ENCODE measurements at places on chromosomes 2 and 18. TPM values are rescaled to one million over a fixed set of nuclear protein-coding genes. Genes with fewer than 3 reads are reported as not detected.

Gene NAT8
- total RNA-seq = not detected

GRCh38 chr2:240449764-240450531, 14.5 kb downstream of the GPC1 start:
- no peak for DNase-seq

GRCh38 chr2:10140841-10141610, 18.5 kb downstream of the RRM2 start:
- no peak for DNase-seq

- DNase-seq = no peak
Measured at GRCh38 chr2:37561615-37562569, 109.5 kb downstream of the CDC42EP3 start.

DNA sequence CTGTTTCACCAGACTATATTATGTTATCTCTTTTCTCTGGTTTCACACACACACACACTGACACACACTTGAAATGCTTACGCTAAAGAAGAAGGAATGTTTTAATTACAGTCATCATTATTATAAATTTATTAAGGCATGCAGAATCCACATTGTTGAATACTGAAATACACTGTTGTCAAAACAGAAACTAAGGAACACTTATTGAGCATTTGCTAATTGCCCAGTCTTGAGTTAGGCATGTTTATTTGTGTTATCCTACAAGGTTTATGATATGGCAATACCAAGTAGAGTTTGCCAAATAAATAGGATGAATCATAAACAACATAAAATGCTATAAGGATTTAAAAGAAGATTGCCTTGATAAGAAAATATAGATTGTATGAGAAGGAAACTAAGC, 917.0 kb upstream of the PIK3C3 start:
- DNase-seq = no peak

GRCh38 chr18:3799515-3799914, 349.5 kb downstream of the TGIF1 start:
- DNase-seq = no peak

Gene METTL4
- total RNA-seq = 18.4 TPM

DNA sequence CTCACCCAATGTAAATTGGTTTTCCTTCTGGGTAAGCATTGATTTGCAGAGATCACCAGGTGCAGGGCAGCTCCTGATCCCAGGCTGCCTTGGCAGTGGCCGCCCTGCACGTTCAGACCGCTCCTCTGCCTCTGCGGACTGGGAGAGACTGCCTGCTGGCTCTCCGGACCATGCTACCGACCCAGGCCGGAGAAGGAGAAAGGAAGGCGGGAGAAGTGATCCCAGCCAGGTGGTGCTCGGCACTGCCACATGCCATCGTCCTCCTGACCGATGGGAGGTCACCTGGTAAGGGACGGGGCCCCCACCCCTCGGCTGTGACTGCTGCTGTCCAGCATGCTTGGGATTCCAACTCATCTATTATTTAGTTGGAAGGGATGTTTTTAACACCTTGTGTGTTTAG, 108.1 kb upstream of the POU3F3 start:
- no peak for DNase-seq

DNA sequence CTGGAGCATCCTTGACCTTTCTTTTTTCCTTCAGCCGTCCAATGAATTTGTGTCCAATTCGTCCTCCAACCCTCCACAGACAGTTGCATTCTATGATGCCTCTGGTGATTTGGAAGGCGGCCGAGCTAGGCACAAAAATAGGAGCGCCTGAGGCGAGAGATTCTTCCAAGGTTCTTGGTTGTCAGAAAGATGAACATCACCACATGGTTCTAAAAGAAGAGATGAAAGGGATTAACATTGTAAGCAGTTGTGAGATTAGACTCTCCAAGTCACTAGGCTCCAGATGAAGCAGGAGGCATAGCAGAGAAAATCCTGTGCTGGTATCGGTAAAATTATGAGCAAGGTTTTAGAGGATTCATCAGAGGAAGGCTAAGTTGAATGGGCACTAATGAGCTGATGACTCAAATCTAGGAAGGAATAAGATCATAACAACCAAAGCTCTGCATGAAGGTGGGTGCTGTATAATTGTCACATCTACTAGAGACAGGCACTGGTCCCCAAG, 75.4 kb upstream of the MAP4K3 start:
- peak; percentile 13 for DNase-seq

GRCh38 chr18:44556296-44556695, 124.4 kb upstream of the SETBP1 start:
- DNase-seq = no peak

Gene PLEK
- total RNA-seq = 2.7 TPM

Gene TSPYL6
- total RNA-seq = 0.18 TPM

Gene EFHD1
- 1.00 TPM for total RNA-seq

- DNase-seq = no peak
Measured at GRCh38 chr2:174752403-174753037, 11.8 kb downstream of the CHRNA1 start.

DNA sequence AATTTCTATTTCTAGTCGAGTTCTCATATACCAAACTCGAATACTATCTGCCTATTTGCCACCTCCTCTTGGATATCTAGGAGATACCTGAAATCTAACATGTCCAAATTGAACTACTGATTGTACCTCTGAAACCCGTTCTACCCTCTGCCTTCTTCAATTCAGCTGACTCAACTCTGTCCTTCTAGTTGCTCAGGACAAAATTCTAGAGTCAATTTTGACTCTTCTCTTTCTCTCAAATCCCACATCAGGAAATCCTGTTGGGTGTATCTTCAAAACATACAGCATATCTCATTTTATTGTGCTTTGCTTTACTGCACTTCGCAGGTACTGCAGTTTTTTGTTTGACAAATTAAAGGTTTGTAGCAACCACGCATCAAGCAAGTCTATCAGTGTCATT, 137.8 kb downstream of the ZAP70 start:
- no peak for DNase-seq

Gene RNF125
- total RNA-seq = 2.5 TPM

DNA sequence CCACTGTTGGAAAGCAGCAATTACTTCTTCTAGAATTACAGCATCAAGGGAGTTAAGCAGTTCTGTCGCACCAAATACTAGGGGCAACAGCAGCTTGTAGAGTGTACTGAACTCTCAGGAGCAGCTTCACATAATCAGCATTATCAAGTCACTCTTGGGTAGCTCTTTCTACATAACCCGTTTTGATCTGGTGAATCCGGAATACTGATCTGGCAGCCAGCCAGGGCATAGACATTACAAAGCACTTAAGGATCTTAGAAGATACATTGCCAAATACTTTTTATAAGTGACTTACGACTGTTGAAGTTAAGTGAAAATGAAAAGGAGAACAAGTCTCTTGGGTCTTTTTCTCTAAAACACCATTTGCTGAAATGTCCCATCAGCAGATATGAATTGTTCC, 73.2 kb upstream of the NETO1 start:
- DNase-seq = no peak

Gene ABI2
- 105 TPM for total RNA-seq

DNA sequence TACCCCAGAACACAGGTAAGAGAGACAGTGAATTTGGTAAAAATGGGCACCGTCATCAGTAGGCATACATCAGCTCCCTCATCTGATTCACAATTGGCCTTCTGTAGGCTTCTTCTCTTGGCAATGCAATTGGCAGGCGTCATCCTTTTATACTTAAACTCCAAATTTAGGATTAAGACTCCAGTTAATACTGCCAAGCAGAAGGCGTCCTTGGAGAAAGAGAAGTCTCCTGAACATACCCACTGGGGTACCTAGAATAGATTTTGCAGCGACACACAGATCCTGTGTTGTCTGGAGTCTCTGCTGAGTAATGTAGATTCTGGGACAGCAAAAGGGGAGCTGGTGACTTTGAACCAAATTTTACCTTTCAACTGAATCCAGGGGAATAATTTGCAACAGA, 592 bp upstream of the METAP1D start:
- DNase-seq = peak; percentile 31

DNA sequence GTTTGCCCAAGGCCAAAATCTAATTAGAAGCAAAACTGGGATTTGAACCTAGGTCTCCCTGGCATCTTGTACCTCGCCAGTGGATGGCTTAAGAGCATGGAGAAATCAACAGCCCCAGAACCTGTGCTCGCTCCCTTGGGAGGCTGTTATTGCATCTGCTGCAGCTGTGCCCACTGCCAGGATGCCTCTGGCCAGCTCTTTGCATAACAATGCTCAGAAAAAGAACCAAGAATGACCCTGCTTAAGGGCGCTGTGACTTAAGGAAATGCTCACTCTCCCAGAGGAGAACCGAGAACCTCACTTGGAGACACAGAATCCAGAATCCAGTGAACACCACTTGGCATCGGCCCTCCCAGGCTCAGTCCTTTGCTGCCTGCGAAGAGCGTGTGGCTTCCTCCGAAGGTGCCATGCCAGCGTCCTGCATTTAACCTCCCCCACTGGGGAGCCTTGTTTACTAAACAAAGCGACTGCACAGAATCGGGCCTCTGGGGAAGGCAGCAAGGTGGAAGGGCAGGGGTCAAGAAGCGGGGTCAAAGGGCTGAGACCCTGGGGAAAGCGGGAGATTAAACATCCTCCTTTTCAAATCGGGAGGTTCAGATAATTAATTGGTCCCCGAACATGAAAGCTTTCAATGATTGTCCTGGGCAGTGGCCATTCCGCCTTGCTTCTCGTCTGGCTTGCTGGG, 71.0 kb upstream of the BOD1L2 start:
- no peak for DNase-seq

- DNase-seq = no peak
Measured at GRCh38 chr2:144357623-144358373, 162.1 kb downstream of the ZEB2 start.

GRCh38 chr18:49178736-49179135, 228.0 kb upstream of the SMAD7 start:
- DNase-seq = peak; percentile 38

GRCh38 chr2:42757981-42758740, 5.8 kb downstream of the OXER1 start:
- DNase-seq = no peak

DNA sequence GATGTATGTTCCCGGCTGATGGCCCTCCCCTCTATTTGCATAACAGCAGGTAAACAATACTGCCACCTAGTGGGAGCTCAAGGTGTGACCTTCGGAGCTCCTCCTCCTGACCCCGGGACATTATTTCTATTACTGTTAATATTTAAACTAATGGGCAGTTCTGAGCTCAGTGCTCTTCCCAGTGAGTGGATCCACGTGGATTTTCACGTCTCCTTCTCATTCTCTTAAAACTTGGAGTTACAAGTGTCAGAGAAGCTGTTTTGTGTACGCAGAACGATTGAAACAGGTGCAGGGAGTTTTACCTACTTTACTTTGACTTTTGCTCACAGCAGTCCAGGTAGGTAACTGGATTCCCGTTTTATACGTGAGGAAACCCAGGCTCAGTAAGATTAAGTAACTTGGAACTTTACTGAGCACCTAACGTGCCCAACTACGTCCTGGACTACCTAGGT, 127.3 kb downstream of the PRKCE start:
- DNase-seq = peak; percentile 72

Gene RHBDD1
- total RNA-seq = 70.5 TPM

- peak; percentile 5 for DNase-seq
Measured at GRCh38 chr2:237269138-237269875, 144.7 kb downstream of the COL6A3 start.

Gene SOX11
- 146 TPM for total RNA-seq

Gene PRKAG3
- total RNA-seq = not detected

Gene ACOXL
- 0.18 TPM for total RNA-seq

Gene SEMA4C
- 51.0 TPM for total RNA-seq

- no peak for DNase-seq
Measured at GRCh38 chr2:233234264-233234663, 17.2 kb upstream of the ATG16L1 start.

DNA sequence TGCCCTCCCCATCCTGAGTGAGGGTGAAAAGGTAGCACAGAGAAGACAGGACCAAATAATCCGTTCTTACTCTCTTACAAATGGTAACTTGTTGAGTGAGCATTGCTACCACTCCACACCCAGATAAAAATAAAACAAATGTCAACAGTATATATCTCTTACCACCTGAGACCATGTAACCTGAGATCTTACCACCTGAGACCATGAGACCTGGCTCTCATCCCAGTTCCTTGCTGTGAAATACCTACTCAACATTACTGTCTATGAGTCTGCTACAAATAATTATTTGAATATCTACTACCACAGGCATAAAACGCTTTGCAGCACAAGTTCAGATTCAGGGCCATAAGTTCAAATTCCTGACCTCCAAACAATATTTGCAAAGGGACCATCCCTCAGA, 234.7 kb downstream of the C1D start:
- DNase-seq = no peak

GRCh38 chr2:172204309-172204708, 101.6 kb upstream of the DLX2 start:
- no peak for DNase-seq

- DNase-seq = no peak
Measured at GRCh38 chr2:42317486-42317885, 43.5 kb downstream of the COX7A2L start.

DNA sequence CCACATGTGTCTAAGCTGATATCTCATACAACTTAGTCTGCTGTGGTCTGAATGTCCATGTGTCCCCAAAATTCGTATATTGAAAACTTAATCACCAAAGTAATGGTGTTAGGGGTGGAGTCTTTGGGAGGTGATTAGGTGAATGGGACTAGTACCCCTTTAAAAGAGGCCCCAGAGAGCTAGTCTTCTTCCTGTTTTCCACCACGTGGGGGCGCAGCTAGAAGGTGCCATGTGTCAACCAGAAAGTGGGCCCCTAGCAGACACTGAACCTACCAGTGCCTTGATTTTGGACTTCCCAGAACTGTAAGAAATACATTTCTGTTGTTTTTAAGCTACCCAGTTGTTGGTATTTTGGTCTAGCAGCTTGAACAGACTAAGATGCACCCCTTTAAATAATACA, 86.6 kb downstream of the ASB1 start:
- no peak for DNase-seq

DNA sequence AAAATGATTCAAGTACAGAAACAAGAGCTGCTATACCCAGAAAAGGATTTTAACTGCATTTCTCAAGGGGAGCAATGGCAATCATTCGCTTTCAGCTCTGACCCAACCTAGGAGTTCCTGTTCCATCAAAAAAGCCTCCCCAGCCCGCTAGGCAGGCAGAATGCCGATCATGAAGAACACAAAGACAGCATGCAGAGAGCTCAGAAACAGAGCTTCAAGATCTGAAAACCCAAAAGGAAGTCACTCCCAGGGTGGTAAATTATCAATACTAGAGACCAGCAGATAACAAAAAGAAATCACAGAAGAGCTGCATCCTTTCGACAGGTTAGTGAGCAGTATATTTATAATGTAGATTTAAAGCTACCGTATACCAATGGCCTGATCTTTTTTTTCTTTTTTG, 84.8 kb upstream of the CRIM1 start:
- DNase-seq = no peak

DNA sequence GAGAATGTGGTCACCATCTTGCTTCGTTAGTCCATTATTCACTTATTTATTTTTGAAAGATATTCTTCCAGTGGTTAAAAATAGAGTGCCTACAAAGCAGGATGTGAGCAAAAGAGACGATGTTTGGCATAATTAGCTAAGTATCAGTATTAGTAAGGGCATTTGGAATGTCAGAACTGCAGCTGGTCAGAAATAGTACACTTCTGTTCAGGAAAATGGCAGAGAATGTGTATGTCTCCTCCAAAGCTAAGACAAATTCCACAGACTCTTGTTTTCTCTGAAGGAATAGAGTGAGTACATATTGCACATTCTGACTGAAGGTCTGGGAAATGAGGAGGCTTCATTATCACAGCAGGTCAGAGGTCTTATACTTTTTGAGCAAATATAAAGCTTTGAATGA, 209.0 kb downstream of the L3MBTL4 start:
- DNase-seq = no peak

- DNase-seq = no peak
Measured at GRCh38 chr18:66555585-66555984, 48.3 kb downstream of the CDH19 start.

Gene TMEFF2
- 88.4 TPM for total RNA-seq

Data from cerebellum (tissue), 4 donors.